Stimulated activated naive CD4-positive, alpha-beta T cell (primary cell): ENCODE measurements at places on chromosomes 11 and 22.

DNA sequence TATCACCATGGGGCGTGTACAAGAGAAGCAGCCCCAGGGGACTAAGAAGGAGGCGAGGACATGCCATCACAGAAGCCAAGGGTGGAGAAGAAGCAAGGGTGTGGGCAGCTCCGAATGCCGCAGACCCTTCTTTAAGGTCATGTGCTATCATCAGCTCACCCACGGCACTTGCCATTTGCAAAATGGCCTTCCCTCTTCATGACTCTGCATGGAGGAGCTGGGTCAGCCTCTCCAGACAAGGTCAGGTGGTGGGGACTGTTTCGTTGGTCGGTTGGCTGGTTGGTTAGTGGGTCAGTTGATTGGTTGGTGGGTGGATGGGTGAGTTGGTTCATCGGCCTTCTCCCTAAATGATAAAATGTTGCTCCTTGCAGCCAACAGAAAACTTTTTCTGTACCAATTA lies 622.5 kb downstream of the TBC1D22A start:
- DNase-seq: no peak

- no peak for DNase-seq
Measured at GRCh38 chr11:9132203-9132878, 40.9 kb upstream of the SCUBE2 start.

GRCh38 chr11:29518389-29519174 lies 498.2 kb downstream of the KCNA4 start:
- DNase-seq: no peak

DNA sequence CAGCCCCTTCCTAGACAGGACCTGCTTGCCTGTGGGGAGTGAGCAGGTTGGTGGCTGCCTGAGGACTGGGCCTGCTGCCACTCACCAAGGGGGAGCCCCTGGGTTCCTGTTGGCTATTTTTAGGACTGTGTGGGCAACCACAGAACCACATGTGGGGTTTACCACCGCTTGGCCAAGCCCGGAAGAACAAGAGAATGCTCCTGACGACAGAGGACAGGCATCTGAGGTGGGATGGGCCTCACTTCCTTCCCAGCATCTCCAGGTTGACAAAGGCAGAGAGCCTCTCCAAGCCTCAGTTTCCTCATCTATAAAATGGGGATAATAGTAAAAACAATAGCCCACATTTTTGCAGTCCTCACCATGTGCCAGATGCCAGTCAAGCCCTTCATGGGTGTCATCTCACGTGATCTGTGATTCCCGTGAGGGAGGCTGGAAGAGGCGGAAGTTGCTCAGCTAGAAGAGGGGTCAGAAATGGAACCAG lies 43.6 kb downstream of the LRRC32 start:
- no peak for DNase-seq

- no peak for DNase-seq
Measured at GRCh38 chr11:128965485-128965884, 22.8 kb upstream of the TP53AIP1 start.

GRCh38 chr11:58573451-58574104 lies 2.1 kb downstream of the LPXN start:
- peak; percentile 11 for DNase-seq

DNA sequence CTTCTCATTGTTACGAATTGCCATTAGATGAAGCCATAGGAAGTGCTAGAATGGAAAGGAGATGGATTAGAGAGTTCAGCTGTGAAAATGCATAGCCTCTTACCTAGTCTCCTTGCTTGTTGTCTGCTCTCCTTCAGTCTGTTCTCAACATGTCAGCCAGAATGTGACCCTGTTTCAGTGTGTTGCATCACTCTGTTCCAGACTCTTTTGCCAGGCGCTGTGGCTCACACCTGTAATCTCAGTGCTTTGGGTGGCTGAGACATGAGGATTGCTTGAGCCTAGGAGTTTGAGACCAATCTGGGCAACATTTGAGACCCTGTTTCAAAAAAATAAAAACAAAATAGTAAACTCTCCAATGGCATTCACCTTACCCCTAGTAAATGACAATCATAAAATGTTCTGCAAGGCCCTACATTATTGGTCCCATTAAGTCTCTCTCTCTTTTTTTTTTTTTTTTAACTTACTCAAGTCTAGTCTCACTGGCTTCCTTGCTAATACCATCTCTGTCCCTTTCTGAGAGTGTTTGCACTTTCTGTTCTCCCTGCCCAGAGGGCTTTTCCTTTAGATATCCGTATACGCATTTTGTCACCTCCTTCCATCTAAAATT lies 39.4 kb downstream of the CYP2R1 start:
- DNase-seq: no peak

DNA sequence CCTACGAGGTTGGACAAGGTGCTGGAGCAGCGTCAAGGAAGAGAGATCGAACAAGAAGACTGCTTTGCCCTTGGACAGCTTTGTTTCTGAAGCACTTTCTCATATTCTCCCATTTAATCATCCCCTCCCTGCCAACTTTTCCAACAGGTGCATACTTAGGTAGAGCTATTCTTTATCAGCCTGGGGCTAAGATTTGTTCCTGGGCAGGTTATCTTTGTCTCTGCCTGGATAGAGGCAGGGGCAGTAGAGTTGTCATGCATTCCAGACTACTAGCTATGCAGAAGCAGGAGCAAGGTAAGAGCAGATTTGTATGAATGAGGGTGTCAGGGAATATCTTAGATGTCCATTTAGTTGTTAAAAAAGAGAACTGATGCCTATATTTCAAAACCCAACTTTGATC lies 82.3 kb downstream of the PTPRJ start:
- no peak for DNase-seq

DNA sequence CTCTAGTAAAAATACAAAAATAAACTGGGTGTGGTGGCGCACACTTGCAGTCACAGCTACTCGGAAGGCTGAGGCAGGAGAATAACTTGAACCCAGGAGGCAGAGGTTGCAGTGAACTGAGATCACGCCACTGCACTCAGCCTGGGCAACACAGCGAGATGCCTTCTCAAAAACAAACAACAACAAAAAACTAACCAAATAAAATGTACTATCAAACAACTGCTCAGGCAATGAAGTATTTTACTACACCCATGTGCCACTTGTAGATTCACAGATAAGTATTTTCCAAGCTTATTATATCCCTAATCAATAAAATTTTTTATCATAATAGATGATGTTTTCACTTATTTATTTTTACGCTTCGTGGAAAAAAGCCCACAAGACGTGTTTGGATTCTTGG lies 924 bp downstream of the C11orf65 start:
- DNase-seq: no peak

DNA sequence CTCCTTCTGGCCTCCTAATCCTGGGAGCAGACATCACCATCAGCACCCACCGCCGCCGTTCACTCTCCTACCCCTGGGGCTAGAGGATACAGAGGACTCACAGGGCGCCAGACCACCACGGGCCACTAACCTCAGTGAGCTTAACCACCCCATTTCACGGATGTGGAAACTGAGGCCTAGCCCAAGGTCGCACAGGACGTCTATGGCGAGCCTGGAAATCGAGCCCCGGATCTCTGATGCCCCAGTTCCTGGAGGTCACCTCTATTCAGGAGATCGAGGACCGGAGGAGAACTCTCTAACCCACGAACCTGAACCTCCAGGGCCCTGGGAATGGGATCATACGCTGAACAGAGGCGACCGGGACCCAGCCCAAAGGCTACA lies 349 bp downstream of the TIMM10 start:
- no peak for DNase-seq

GRCh38 chr11:111736181-111736590 lies 30.0 kb downstream of the PPP2R1B start:
- no peak for DNase-seq

DNA sequence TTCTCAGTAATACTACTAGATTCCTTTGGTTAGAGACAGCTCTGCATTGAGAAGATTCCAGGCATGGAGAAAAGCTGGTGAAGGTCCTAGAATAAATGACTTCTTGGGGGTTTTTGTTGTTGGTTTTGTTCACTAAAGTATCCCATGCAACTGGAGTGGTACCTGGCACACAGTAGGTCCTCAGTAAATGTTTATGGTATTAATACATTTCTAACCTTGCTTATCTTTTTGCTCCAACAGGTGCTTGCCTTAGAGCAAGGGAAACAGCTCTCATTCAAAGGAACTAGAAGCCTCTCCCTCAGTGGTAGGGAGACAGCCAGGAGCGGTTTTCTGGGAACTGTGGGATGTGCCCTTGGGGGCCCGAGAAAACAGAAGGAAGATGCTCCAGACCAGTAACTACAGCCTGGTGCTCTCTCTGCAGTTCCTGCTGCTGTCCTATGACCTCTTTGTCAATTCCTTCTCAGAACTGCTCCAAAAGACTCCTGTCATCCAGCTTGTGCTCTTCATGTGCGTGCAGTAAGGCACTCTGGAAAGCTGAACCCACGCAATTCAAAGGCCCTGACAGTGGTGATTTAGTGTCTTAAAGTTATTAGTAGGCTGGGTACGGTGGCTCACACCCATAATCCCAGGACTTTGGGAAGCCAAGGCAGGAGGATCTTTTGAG lies 2.0 kb downstream of the TMEM138 start:
- no peak for DNase-seq

GRCh38 chr11:111574373-111575225 lies 27.6 kb upstream of the SIK2 start:
- DNase-seq: no peak

- DNase-seq: no peak
Measured at GRCh38 chr22:29377979-29378378, 10.4 kb downstream of the AP1B1 start.

DNA sequence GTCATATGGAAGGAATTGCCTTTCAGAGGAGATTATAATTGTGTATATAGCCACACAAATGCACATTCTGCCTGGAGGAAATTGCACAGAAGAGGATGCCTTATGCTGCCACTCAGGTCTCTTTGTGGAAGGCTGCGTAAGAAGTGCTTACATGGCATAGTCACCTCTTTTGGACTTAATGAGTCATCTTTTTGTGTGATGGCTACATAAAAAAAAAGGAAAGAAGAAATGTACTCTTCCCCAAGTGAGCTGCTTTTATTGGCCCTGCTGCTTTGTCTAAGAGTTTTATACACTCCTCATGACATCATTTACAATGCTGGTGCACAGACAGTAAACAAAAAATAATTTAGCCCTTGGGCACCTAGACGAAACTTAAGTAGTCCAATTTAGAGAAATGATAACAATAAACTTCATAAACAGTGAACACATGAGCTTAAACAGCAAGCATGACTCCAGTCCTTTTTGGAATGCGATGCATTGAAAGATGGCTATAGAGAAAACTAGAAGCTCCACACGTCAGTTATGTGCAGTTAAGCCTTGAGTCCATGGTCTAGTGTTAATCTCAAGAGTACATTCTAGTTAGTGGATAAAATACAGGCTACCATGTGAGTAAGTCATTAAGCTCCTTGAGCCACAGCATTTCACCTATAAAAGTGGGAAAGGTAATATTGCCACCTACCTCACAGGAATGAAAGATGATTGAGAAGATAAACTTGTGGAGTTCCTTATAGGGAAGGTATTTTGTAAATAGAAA lies 12.0 kb downstream of the CSTPP1 start:
- no peak for DNase-seq

DNA sequence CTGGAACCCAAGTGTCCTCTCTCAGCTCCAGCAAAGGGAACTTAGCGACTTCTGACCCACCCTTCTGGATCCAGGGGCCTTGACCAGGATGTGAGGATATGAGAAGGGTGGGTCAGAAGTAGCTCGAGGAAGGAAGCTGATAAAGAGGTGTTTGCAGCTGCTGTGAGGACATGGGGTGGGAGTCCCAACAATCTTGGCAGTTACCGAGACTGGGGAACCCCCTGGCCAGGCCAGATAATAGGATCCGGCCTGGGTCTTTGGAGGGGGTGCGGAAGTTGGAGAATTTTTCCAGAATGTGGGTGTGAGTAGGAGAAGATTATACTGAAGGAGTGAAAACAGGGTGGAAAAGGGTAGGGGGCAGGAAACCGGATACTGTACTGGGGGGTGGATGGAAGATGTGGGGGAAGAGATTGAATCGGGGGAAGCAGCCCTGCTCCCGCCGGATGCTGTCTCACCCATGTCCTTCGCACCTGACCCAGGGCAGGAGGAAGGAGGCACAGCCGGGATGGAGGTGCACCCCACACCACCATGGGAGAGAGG lies 2.8 kb upstream of the MCAM start:
- DNase-seq: no peak

- DNase-seq: no peak
Measured at GRCh38 chr11:34271727-34272126, 86.1 kb downstream of the ABTB2 start.

DNA sequence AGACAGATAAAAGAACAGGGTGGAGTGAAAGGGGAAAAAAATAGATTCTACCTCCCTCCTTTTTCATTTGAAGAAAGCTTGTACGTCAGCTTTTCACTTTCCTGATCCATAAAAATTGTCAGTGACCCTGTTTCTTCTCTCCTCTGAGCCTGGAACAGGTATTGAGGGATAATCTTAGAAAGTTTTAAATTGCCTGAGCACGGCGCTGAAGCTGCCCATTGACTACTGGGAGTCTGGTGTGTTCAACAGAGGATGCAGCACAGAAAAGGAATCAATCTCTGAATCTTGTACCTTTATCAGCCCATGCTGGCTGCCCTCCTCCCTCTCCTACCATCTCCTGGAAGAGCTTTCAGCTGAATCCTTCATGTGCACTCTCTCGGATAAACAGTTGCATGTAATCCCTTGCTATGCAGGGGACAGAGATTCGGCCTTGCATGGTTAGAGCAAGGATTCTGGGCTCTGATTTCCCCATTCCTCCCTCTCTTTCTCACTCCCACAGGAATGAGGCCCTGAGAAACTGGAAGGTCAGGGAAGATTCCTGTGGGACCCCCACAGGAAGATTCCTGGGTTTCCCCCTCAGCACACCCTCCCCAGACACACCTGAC lies 162.4 kb upstream of the SYN3 start:
- no peak for DNase-seq

DNA sequence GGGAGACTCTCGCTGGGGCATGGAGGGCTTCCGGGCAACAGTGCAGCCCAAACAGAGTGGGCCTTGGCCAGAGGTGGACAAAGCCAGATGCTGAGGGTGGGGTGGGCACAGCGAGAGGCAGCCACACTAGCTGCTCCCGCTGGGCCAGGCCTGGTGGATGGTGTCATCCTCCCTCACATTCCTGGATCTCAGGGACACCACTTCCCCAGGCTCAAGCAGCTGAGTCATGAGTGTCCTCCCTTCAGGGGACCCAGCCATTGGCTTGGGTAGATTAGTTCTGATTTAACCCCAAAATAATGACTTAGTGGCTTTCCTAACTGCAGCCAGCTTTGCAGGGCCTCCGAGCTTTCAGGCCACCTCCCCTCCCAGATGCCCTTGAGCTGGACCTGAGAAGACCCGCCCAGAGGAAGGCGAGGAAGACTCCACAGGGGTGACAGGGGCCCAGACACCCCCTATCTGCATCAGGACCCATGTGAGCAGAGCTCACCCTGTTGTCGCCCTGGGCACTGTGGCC lies 25.9 kb upstream of the WNT7B start:
- DNase-seq: no peak

DNA sequence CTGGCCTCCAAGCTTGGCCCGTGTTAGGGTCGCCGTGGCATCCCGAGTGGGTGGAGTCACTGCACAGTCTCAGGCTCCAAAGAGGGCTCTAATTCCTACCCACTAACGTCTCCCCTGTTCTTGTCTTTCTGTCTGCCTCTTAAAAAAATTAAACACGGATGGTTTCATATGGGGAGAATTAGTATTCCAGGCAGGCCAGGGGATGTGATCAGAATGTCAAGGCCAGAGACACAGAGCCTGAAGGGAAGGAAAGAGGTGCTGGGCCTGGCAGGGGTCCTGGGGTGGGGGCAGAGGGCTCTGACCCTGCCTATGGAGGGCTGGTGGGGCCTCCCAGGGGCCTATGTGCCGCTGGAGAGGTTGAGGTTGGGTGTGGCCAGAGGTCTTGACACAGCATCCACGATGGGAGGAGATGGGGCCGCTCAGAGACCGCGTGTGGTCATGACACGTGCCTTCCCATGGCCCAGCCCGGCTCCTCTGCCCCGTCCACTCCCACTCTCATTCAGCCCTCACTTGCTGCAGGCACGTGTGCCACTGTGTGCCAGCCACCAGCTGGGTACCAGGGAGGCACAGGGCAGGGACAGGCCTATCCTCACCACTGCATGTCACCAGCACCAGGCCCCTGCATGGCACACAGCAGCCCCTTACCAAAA lies 56.5 kb downstream of the FLRT1 start:
- no peak for DNase-seq
